ENCODE measurements at places on chromosomes 13 and 19.

DNA sequence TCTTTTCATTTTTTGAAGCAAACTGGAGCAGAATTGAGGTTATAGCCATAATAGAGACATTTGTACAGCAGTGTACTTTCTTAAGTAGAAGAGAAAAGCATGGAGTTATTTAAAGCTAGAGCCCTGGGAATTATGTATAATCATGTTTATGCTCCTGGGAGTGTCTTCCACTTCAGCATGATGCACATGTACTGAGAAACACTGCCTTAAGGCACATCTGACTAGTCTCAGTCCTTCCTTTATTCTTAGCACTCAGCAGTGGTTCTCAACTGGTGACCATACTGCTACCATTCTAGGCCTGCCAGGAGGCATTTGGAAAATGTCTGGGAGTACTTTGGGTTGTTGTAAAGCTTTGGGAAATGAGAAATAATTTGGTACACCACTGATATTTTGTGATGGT, 45.8 kb downstream of the VWA8 start:
- no peak for DNase-seq

DNA sequence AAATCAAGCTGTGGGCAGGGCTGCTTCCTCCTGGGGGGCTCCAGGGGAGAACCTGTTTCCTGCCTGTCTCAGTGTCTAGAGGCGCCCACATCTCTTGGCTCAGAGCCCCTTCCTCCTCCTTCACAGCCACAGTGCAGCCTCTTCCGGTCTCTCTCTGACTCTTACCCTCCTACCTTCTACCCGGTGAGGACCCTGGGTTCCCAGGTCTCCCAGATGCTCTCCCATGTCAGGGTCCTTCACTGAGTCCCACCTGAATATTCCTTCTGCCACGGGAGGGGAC, 153.1 kb downstream of the KDM4B start:
- DNase-seq: no peak

DNA sequence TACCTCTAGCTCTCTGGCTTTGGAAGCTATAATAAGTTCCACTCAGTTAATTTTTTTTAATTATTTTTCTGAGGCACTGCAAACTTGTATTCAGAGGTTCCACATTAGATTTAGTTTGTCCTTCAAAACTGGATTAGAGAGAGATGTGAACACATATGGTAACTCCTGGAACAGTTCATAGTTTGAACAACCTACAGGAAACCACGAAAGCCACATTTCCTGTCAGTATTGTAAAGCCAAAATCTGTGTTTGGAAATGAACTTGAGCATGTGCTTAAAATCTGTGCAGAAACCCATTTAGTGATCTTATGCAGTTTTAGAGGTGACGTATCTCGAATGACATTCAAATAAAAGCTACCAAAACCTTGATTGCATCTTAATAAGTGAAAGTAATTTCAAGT, 1952.0 kb downstream of the OLFM4 start:
- DNase-seq: no peak

DNA sequence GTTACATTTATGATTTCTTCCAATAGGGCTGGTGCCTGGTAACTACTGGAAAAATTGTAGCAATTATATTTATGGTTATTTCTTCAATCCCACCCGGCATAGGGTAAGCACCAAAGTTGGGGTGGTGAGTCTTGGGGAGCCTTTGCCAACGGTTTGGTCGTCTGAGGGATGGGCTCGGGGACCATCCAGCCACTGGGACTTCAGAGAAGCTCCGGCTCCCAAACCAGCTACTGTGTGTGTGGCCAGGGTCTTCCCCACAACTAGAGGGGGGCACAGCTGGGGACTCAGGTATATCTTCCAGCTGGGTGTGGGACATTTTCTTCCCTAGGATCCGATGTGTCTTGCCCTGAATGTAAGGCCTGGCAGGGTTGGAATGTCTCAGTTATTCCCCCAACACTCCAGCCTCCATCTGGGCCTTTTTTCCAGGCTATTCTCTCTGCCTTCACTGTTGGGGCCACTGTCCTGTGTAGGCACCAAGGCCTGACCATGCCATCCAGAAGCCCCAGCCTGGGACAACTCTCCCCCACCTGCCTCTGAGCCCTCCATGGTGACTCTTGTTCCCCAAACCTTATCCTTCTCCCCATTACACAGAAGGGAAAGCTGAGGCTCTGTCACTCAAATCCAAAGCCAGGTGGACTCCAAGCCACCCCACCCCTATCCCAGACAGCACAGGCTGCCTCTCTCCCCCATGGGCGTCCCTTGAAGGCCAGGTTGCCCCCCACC, 1.1 kb upstream of the IFI30 start:
- no peak for DNase-seq

DNA sequence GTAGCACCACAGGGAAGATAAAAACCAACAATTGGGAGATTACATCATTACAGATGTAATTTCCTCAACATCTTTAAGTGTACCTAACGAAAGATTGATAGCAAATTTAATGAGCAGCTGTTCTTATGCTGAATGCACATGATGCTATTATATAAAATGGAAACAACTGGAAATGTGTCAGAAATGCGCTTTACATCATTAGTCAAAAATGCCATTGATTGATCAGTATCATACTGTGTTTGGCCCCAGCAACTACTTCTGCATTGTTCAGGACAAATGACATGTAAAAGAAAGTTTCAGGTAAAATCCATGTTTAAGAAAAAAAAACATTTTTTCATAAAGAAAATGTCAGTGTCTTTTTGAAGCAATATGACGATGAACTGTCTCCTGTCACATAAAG, 625.5 kb upstream of the MIR17HG start:
- no peak for DNase-seq

DNA sequence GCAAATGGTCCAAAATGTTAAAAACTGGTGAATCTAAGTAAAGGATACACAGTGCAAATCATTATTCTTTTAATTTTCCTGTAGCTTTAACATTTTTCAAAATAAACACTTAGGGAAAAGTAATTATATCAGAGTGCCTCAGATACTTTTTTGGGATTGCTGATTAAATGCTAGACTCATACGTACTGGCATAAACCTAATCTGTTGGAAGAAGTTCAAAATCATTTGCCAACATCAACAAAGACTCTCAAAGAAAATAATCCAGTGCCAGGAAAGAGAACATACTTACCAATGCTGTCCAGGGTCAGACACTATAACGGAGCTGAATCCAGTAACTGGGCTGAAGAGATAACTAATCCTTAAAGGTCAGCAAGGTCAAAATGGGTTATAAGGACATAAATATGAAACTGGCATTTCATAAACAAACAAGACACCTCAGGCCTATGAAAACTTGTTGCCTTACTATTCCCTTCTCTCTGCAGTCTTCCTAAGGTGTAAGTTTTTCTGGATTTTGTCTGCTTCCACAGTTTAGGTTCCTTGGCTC, 3.3 kb upstream of the ZNF420 start:
- no peak for DNase-seq

DNA sequence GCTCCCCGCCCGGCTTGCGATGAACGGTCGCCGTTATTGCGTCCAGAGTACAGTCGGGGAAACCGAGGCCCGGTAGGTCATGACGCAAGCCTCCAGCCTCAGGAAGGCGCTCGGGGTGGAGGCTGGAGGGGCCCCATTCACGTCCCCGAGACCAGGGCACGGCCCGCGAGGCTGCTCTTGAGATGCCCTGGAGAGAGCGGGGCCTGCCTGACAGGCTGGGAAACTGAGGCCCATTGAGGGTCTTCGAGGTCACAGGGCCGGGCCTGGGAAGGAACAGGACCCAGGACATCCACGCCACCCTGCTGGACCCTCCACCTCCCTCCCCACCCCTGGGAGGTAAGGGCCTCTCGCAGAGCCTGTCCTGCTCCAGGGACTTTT, 367 bp downstream of the NDUFS7 start:
- no peak for DNase-seq

DNA sequence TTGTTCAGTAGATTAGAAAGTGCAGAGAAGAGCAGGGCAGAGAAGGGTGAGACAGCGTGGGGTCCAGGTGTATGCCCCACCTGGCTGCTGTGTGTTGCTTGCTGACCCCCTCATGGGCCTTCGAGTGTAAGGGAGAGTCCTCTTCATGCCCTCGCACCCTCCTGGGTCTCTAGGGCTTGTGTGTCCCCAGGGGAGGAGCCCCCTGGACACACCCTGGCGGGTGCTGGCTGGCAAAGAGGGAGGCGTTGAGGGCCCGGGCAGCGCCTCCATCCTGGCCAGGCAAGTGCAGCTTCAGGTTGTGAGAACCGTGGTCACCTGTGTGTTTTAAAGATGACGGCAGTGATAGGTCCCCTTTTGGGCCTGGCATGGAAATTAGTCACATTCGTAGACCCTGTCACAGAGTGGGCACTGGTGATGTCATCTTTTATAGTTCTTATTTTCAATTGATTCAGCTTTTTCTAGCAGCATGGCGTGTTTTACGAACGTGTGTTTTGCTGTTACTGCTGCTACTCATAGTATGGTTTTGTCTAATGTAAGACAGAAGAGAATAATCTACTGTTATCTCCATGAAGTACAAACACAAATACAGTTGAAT, 18.7 kb downstream of the TFDP1 start:
- no peak for DNase-seq

GRCh38 chr13:37175996-37176395, 70.5 kb upstream of the CSNK1A1L start:
- no peak for DNase-seq

DNA sequence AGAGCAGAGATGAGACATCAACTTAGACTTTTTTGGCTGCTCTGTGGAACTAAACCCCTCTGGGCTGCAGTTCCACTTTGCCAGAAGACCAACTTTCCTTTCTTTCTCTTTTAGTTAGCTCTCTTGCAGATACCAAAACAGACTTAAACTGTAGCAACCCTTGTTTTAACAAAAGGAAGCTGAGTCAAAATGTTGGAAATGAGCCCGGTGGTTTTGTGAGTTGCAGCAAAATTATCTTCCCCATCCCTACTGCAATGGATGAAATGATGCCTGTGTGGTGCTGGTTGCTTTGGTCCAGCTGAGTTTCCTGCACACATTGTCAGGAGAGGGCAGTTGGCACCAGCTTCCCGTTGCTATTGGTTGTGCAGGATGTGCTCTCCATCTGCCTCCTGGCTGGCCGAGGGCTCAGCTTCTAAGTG, 115.3 kb downstream of the LRCH1 start:
- no peak for DNase-seq

- DNase-seq: peak; percentile 91
These were observed at the start of gene JAK3 for GRCh38 chr19:17847538-17848366. Gene JAK3 (minus strand): TSS chr19:17847982. CDS start chr19:17844417, 3,565 bp downstream.

- DNase-seq: no peak
These were observed 26.2 kb upstream of the SLITRK6 start for GRCh38 chr13:85825454-85825853.

Data from HAP-1 (cell line).